Body of pancreas (tissue), 4 donors: ENCODE measurements at places on chromosomes 16 and 17. TPM values are rescaled to one million over a fixed set of nuclear protein-coding genes. Genes with fewer than 3 reads are reported as not detected.

- H3K36me3 ChIP-seq: no peaks in the 10 kb centered on the region
- H3K27ac ChIP-seq: no peak overlapping the region
- no peaks in the 10 kb centered on the region for H3K4me1 ChIP-seq
- no peak for DNase-seq
- H3K4me3 ChIP-seq: no peak overlapping the region
These were observed 73.1 kb upstream of the MAF start for GRCh38 chr16:79673635-79674034.

Gene CLEC18A
- total RNA-seq: 2.1 TPM

DNA sequence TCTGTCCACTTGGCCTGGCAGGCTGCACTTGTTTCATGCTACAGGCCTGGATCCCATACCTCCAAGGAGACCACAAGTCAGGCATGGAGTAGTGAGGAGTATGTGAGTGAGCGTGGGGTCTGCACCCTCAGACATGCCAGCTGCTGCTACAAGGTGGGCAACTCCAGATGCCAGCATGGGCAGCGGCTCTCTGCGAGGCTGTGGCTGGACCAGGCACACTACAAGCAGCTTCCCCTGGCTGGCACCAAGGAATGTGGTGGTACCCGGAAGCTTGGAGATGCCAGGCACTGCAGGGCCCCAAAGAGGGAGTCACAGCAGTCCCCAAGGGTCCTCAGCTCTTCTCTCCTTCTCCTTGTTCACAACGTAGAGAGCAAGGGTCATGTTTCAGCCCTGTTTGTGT is 16.1 kb upstream of the DNAH9 start:
- H3K27ac ChIP-seq: no peak overlapping the region
- no peaks in the 10 kb centered on the region for H3K4me1 ChIP-seq
- no peak for DNase-seq

DNA sequence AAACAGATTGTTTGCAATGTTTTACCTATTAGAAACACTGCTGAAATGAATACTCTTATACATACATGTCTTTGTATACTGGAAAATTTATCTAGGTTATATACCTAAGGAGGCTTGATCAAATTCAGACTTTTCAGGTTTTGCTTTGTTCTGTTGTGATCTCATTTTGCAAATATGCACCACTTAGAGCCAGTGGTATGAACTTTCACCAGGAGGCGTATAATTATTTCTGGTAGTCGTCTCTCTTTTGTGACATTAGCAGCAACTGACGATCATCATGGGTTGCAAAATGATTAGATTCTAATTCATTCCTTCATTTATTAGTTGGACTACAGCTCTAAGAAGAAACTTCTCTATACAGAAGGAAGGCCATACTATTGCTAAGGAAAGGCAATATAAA is 26.9 kb downstream of the AP1G1 start:
- no peak for DNase-seq
- H3K36me3 ChIP-seq: no peaks in the 10 kb centered on the region

- no peak for DNase-seq
- H3K4me1 ChIP-seq: no peaks in the 10 kb centered on the region
- H3K27me3 ChIP-seq: no peaks in the 10 kb centered on the region
These were observed 1597.3 kb downstream of the CDH8 start for GRCh38 chr16:60438894-60439293.

Gene SDR42E1
- total RNA-seq: 3.4 TPM

DNA sequence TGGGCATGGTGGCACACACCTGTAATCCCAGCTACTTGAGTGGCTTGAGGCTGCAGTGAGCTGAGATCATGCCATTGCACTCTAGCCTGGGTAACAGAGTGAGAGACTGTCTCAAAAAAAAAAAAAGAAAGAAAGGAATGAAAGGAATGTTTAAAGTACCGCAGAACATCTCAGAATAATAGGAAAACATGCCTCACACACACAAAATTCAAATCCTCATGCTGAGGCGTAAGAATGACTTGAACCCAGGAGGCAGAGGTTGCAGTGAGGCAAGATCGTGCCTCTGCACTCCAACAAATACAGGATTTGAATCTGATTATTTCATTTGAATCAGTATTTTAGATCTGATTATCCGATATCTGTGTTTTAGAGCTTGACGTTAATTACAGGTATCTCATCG is 21.3 kb upstream of the GAA start:
- H3K4me3 ChIP-seq: no peak overlapping the region
- no peak for DNase-seq
- H3K27me3 ChIP-seq: no peaks in the 10 kb centered on the region
- H3K4me1 ChIP-seq: peaks cover 6% of the 10 kb centered on the region

- no peak overlapping the region for H3K27ac ChIP-seq
- H3K36me3 ChIP-seq: no peaks in the 10 kb centered on the region
- no peak overlapping the region for H3K4me3 ChIP-seq
- peak; percentile 44 for DNase-seq
These were observed 35.3 kb downstream of the NPLOC4 start for GRCh38 chr17:81601525-81602120.

GRCh38 chr16:27826081-27826892 is 237.2 kb downstream of the GSG1L start:
- no peak overlapping the region for H3K4me3 ChIP-seq
- DNase-seq: no peak
- no peaks in the 10 kb centered on the region for H3K4me1 ChIP-seq
- H3K27ac ChIP-seq: no peak overlapping the region
- no peaks in the 10 kb centered on the region for H3K36me3 ChIP-seq

DNA sequence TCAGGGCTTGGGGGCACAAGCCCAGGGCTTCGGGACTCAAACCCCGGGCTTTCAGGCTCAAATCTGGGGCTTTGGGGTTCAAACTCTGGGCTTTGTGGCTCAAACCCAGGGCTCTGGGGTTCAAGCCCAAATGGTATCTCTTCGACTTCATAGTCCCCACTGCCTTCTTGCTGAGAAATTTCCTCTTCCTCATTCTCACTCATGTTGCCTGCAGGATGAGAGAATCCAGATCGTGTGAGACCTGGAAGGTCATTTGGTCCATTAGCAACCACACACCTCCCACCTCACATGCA is 576 bp downstream of the ZNF768 start:
- no peak for DNase-seq
- no peaks in the 10 kb centered on the region for H3K27me3 ChIP-seq
- peaks cover 32% of the 10 kb centered on the region for H3K4me1 ChIP-seq
- H3K4me3 ChIP-seq: peak overlapping the region; percentile 46

- peaks cover 57% of the 10 kb centered on the region for H3K4me1 ChIP-seq
- no peaks in the 10 kb centered on the region for H3K27me3 ChIP-seq
- H3K36me3 ChIP-seq: no peaks in the 10 kb centered on the region
- peak overlapping the region; percentile 99 for H3K27ac ChIP-seq
These were observed 914 bp downstream of the MAP1LC3B start for GRCh38 chr16:87392821-87393679.

Gene OR4D1
- not detected for total RNA-seq

Gene DPEP1
- 116 TPM for total RNA-seq

- no peaks in the 10 kb centered on the region for H3K36me3 ChIP-seq
- no peak overlapping the region for H3K27ac ChIP-seq
- no peaks in the 10 kb centered on the region for H3K4me1 ChIP-seq
- no peak for DNase-seq
These were observed 32.3 kb upstream of the STH start for GRCh38 chr17:45966606-45967280.

Gene CDRT15
- not detected for total RNA-seq

DNA sequence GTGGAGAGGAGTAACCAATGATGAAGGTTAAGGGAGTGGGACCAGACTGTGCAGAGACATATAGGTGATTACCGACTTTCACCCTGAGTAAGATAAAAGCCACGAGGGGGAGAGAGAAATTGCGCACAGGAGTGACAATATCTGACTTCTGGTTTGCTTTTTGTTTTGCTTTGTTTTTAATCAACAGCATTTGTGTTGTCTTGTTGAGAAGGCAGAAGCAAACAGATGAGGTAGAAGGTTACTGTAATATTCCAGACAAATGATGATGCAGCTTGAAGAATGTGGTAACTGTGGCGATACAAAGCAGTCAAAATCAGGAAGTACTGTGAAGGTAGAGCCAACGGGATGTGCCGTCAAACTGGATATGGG is 7.5 kb downstream of the PELP1 start:
- H3K4me1 ChIP-seq: no peaks in the 10 kb centered on the region
- no peaks in the 10 kb centered on the region for H3K27me3 ChIP-seq
- no peak overlapping the region for H3K4me3 ChIP-seq
- no peak overlapping the region for H3K27ac ChIP-seq
- H3K36me3 ChIP-seq: no peaks in the 10 kb centered on the region

DNA sequence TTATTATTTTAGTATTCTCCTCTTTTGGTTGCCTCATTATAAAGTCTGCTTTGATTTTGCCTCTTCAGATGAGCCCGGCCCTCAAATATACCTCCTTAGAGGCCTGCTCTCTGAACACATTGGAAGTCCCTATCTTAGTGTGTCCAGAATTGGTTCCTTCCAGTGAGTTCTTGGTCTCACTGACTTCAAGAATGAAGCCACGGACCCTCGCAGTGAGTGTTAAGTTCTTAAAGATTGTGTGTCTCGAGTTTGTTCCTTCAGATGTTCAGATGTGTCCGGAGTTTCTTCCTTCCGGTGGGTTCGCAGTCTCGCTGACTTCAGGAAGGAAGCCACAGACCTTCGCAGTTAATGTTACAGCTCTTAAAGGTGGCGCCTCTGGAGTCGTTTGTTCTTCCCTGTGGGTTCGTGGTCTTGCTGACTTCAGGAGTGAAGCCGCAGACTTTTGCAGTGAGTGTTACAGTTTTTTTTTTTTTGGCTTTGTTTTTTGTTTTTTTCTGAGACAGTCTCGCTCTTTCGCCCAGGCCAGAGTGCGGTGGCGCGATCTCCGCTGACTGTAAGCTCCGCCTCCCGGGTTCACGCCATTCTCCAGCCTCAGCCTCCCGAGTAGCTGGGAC is 45.8 kb upstream of the NOS2 start:
- H3K4me1 ChIP-seq: peaks cover 16% of the 10 kb centered on the region
- H3K27me3 ChIP-seq: no peaks in the 10 kb centered on the region
- H3K36me3 ChIP-seq: no peaks in the 10 kb centered on the region
- H3K4me3 ChIP-seq: no peak overlapping the region
- no peak overlapping the region for H3K27ac ChIP-seq

Gene SMIM22
- 29.3 TPM for total RNA-seq

GRCh38 chr17:81340607-81341515 is 45.8 kb upstream of the SLC38A10 start:
- H3K36me3 ChIP-seq: no peaks in the 10 kb centered on the region
- peaks cover 73% of the 10 kb centered on the region for H3K4me1 ChIP-seq
- H3K27me3 ChIP-seq: no peaks in the 10 kb centered on the region
- no peak overlapping the region for H3K4me3 ChIP-seq
- H3K27ac ChIP-seq: peak overlapping the region; percentile 98
- peak; percentile 60 for DNase-seq

DNA sequence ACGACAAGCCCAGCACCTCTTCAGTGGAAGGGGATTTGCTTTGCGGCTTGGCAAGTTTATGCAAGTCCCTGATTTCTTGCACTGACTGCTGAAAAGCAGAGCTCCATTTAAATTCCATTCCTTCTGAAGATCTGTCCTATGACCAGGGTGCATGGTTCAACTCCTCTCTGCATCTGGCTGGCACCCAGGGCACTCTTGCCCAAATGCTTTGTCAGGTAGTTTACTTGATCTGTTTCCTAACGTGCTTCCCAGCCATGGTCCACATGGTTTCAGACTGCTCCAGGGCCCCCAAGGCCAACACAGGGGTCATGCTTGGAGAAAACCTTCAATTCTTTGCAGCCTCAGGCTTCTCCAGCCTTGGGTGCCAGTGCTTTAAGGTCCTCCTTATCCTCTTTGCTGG is 11.2 kb upstream of the HP start:
- H3K36me3 ChIP-seq: no peaks in the 10 kb centered on the region
- no peak overlapping the region for H3K4me3 ChIP-seq
- H3K27ac ChIP-seq: peak overlapping the region; percentile 57
- H3K27me3 ChIP-seq: no peaks in the 10 kb centered on the region
- H3K4me1 ChIP-seq: peaks cover 23% of the 10 kb centered on the region

- H3K4me3 ChIP-seq: no peak overlapping the region
- peaks cover 8% of the 10 kb centered on the region for H3K4me1 ChIP-seq
- no peaks in the 10 kb centered on the region for H3K36me3 ChIP-seq
- no peak for DNase-seq
These were observed 27.1 kb upstream of the GPRC5C start for GRCh38 chr17:74404789-74405188.

Gene WSCD1
- total RNA-seq: 3.0 TPM

DNA sequence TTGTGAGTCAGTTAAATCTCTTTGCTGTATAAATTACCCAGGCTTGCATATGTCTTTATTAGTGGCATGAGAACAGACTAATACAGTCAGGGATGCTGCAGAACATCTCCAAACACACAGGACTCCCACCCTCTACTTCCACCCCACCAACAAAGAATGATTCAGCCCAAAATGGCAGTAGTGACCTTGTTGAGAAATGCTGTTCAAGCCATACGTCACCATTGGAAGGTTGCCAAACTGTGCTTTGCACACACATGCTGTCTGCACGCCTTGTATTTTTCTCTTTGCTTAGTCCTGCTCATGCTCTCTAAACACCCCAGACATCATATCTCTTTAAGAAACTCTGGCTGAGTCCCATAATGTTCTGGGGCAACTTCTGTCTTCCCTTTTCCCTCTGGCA is 589.6 kb downstream of the WWOX start:
- no peak overlapping the region for H3K27ac ChIP-seq
- no peaks in the 10 kb centered on the region for H3K4me1 ChIP-seq
- no peak for DNase-seq

DNA sequence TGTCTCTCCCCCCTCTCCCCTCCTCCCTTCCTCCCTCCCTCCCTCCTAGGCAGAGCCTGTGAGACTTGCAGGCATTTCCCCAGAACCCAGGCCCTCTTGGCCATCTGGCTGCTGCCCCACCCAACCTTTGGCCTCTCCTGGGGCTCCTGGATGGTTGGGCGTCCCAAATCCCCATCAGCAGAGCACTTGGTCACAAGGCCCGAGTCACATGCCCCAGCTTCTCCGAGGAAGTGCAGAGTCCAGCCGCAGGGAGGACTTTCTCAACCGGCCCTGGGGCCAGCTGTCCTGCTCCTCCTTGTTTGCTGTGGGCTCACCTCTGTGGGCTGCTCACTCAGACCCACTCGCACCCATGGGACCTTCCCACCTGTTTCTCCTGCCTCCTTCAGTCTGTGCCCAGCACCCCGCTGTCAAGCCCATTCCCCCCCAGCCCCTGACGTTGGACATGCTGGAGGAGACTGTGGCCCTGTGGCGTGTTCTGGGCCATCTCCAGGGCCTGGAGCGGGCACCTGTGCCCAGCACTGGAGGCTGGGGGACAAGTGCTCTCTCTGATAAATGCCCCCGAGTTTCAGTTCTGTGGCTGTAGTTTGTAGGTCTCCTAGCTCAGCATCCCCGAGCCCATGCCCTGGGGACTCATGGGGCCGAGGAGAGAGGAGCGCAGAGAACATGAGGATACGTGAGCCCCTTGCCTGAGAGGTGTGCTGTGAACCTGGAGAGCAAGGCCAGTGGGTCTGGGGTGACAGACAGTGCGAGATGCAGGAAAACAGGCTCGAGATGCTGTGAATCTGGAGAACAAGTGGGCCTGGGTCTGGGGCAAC is 42.3 kb upstream of the ZNF750 start:
- no peak overlapping the region for H3K4me3 ChIP-seq
- H3K27ac ChIP-seq: peak overlapping the region; percentile 89
- H3K36me3 ChIP-seq: no peaks in the 10 kb centered on the region

Gene MYH11
- 14.2 TPM for total RNA-seq
